ENCODE measurements at places on chromosomes 1 and 21.

DNA sequence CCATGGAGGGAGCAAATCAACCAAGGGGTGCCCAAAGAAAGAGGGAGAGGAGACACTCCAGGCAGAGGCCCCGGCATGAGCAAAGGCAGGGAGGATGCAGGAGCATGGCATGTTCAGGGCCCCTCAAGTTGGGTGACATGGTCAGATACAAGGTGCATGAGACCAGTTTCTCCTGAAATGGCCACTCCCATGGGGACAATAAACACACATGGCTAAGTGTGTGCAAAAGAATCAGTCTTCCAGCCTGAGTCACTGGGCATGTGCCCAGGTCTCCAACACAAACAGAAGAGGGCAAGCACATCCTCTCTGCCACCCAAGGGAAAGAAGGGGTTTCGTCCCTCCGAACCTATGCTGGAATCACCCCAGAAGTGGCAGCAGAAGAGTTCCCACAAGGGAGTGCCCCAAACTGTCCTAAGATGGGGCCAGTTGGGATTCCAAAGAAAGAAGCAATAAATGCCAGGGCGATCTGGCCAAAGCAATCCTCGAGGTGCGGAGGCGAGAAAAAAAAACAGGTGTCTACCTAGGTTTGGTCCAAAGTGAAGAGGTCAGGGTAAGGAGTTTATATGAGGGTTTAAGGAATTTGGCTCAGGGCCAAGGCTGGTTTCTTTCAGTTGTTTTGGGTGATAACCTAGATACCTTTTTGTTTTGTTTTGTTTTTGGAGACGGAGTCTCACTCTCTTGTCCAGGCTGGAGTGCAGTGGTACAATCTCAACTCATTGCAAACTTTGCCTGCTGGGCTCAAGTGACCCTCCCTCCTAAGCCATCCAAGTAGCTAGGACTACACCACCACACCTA lies 13.2 kb downstream of the CASP9 start:
- no peak for DNase-seq

DNA sequence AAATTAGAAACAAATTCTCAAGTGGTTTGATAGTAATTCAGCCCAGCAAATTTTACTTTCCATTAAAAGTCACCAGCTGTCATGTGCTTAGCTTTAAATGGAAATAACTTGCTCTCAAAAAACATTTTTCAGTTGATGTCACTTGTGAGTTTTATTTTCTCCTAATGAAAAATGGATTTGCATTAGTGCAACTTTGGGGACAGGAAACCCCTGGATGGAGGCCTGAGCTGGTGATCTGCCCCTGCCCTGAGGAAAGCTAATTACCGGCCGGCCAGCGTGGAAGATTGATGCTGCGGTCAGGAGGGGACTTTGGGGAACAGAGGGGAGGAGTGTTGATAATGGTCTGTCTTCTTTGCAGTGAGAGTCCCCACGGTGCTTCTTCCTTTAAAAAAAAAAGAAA lies 66.8 kb upstream of the ANGPTL1 start:
- no peak for DNase-seq

- DNase-seq: no peak
These were observed 134.3 kb downstream of the PIK3R3 start for GRCh38 chr1:45998020-45998617.

GRCh38 chr1:30762152-30762929 lies 4.8 kb upstream of the LAPTM5 start:
- DNase-seq: no peak

DNA sequence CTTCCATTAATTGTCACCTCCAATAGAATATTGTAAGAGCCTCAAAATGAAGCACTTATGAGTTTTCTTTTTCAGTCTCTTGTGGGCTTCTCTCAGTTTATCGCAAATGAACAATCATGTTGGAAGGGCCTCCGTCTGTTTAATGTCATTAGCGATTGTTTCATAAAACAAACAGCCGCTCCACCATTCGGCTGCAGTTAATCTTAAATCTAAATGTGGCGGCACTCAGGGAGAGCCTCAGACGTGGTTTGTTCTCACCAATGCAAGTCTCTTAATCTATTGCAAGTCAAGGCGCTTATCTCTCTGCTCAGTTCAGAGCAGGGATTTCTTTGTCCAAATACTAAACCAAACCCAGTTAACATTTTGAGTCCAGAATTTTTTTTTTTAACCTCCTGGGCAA lies 34.9 kb upstream of the ESRRG start:
- DNase-seq: no peak

DNA sequence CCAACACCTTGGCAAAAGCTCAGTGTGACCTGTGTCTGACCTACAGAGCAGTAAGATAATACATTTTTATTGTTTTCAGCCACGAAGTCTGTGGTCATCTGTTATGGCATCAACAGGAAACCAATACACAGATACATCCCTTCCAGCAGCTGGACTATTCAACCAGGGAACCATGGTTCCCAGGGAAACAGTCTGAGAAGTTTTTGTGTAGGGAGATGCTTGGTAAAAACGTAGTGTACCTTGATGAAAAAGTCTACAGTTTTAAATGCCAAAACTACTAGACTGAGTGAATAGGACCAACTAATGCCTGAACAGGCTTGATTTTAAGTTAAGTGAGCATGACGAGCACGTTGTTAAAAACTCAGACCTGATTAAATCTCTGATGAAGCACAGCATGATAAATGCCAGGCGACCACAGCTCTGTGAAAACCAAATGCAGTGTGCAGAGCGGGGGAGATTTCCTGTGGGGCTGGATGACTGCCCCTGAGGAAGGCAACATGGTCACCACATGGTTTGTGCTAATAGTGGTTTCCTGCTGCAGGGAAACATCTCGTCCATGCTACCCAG lies 228.9 kb downstream of the TNR start:
- no peak for DNase-seq

- no peak for DNase-seq
These were observed 118.6 kb upstream of the IFFO2 start for GRCh38 chr1:19074902-19075721.

- DNase-seq: no peak
These were observed 98.4 kb downstream of the TTLL7 start for GRCh38 chr1:83900524-83900923.

GRCh38 chr1:98939471-98939870 lies 65.2 kb downstream of the PLPPR5 start:
- DNase-seq: no peak

GRCh38 chr1:107153014-107153413 lies 12.2 kb downstream of the NTNG1 start:
- DNase-seq: no peak

DNA sequence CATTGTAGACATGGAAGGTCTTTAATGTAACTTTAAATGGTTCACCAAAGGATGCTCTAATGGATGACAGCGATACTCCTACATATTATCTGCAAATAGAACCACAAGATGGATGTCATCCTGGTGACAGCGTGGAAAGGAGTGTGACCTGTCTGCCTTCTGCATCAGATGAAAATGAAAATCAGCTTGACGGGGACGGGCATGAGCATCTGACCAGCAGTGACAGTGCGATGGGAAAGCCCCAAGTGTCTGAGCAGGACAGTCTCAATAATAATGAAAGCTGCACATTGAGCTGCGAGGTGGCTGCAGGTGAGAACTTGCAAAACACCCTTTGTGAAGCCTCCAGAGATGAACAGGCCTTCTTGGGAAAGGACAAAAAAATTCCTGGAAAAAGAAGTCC lies 25.2 kb downstream of the CNST start:
- no peak for DNase-seq

DNA sequence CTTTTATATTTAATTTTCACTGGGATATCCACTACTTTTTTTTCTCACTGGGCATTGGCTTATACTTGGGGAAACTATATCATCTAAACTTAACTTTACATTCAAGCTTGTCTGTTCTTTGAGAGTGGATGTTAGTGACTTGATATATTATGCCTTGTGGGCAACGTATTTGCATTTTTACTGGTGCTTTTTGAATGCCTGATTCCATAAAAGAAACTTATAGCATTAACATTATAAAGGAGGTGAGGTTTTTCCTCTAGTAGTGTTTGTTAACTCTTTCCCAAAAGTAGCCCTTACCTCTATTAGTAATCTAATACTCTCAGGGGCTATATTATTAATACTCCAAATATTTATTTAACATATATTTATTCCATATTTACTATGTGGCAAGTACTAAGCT lies 416.5 kb downstream of the PLA2G4A start:
- no peak for DNase-seq

GRCh38 chr1:229132706-229133105 lies 138.2 kb upstream of the RAB4A start:
- no peak for DNase-seq

DNA sequence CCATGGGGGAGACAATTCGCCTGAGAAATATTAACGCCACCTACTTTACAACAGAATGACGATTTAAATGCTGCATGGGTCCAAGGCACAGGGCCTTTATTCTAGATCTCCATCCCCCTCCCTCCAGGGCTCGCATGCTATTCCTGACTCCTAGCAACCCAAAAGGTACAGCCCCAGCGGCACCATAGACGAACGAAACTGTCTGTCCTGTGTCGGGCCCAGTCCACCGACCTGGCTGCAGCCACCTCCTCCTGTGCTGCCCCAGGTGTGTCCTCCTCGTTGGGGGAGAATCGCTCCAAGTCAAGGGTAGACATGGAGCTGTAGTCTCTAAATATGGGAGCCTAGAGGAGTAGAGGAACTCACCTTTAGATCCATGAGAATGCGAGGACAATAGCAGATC lies 196.5 kb downstream of the TOMM20 start:
- no peak for DNase-seq

DNA sequence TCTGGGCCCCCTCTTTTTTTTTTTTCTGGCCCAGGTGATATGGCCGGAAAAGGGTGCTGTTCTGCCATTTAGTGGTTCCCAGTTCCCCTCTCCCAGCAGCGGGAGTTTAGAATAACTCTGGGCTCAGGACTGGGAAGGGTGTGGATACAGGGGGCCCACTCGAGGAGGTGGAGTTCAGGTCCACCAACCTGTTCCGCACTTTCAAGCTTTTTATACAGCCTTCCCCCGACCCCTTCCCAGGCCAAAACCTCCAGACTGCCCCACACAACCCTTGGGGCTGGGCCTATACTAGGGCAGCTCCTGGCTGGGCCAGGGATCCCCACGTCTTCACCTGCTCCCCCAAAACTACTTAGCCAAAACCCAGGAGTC lies 402 bp downstream of the PLEKHG5 start:
- DNase-seq: no peak

- no peak for DNase-seq
These were observed 21.3 kb upstream of the EFHD2 start for GRCh38 chr1:15388201-15388880.

DNA sequence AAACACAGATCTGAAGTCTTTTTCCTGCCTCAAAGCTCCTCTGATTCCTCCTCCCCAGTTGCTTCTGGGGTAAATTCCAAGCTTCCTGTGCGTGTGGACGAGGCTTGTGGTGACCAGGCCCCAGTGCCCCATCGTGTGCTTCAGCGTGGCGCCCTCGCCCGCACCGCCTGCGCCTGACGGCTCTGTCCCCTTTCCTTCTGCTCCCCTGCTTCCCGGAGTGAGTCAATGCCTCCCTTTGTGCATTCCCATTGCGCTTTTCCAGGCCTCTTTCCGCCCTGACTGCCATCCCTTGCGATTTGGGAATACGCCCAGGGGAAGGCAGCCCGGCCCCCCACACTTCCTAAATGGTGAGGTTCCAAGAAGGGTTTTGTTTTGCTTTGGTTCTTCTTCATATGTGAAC lies 36.3 kb downstream of the FAAP20 start:
- DNase-seq: no peak

GRCh38 chr1:108746382-108747170 lies at the start of gene STXBP3:
Gene STXBP3 (plus strand): TSS chr1:108746674. CDS start chr1:108746738, 64 bp downstream.
- peak; percentile 100 for DNase-seq

GRCh38 chr1:235739124-235739523 lies 89.5 kb upstream of the GNG4 start:
- DNase-seq: no peak

GRCh38 chr1:78599294-78599693 lies 21.0 kb upstream of the IFI44L start:
- DNase-seq: no peak

GRCh38 chr1:58896246-58897183 lies 112.7 kb upstream of the JUN start:
- no peak for DNase-seq

GRCh38 chr1:11838349-11839272 lies 9.0 kb downstream of the NPPA start:
- DNase-seq: peak; percentile 71

DNA sequence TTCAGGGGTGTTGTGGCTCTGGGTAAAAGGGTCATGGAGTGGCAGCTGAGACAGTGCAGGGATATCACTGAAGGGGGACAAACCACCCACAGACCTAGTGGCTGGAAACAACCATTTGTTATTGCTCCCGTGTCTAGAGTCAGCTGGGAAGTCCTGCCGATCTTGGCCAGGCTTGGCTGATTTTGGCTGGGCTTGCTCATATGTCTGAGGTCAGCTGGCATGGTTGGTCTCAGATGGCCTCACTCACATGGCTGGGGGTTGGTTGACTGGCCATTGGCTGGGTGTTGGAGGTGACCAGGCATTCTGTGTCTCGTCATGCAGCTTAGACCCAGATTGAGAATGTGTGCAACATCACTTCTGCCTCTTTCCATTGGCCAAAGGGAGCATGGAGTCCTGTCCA lies 203.8 kb upstream of the POU3F1 start:
- no peak for DNase-seq

DNA sequence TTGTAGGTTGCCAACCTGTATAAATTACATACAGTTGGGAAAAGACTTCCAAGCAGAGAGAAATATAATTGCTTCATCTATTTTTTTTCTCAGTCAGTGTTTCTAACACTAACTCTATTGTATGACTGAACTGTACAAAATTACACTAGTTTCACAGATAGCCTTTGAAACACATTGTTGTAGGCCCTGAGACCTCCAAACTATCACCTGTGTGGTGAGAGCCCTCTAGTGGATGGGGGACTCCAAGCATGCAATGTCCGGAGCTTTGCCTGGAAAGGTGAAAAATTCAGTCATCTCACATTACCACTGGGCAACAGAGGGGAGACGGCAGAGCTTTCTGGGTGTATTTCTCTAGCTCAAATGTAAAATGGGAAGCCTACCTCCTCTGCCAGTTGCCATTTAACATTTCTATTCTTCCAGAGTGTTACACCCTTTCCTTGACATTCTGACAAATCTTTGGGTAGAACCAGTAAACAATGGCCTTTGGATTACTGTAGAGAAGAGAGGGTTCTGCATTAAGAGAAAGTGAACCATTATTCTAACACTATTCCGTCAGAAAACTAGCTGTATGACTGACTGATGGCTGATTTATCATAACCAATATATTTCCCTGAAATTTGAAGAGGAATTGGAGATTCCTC lies 212.2 kb downstream of the LYPLAL1 start:
- peak; percentile 23 for DNase-seq

DNA sequence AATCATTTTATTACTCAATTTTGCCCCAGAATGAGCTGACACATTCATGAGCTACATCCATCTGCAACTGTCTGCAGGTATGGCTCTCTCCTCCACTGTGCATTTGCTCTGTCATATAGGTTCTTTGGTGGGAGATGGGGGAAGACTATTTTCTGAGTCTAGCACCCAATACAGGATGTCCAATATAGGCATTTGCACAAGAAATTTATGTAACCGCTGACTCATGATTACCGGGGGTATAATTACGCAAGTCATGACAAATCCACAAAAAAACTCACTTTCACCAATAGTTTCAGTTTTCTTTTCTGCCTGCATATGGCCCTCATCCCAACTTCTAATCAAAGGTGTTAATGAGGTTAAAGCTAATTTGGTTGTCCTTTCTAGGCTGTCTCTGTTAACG lies 17.5 kb upstream of the VSIG8 start:
- no peak for DNase-seq
